Stimulated activated CD4-positive, alpha-beta T cell treated with anti-CD3 and anti-CD28 coated beads, Interleukin-2, amount 100 ng/mL, for 48 hours (primary cell): ENCODE measurements at places on chromosomes 5 and 9.

DNA sequence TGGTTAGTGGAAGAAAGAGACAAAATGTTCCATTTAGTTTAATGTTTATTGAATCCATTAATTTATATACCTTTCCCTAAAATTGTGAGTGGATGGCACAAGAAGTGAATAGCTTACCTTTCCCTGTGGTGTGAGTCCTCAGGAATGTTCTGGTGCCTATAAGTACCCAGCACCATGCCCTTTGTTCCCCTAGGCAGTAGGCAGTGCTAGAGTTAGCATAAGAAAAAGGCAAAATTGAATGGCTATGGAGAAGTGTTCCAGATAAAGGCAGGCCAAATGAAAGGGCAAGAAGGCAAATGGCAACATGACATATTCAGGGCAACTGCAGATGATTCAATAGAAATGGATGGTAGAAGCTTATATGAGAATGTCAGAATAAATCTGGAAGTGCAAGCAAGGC, 370.8 kb upstream of the PTGER4 start:
- no peak for DNase-seq

- no peak for DNase-seq
Measured at GRCh38 chr5:82925061-82925411, 152.2 kb downstream of the TMEM167A start.

GRCh38 chr5:109506556-109506955, 96.8 kb upstream of the PJA2 start:
- no peak for DNase-seq

- no peak for DNase-seq
Measured at GRCh38 chr5:76062502-76063041, 20.6 kb upstream of the SV2C start.

DNA sequence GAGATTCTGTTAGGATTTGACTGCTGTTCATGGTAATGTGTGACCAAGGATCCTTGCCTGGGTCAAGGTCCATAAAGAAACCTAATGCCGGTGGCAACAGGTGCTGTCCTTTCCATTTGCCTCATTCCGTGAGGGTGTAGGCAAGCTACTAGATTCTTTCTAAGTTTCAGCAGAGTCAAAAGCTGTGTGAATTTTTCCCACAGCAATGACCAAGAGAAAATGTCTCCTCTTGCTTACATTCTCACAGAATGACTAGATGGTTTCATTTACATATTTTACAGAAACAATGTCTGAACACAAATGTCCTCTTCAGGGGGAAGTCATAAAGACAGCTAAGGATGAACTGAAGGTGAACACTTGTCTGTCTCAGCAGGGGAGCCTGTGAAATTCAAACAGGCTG, 75.3 kb upstream of the SV2C start:
- DNase-seq: no peak
